Fibroblast of skin of right biceps (primary cell): ENCODE measurements at places on chromosomes 5 and 9.

- peak; percentile 22 for DNase-seq
Measured at GRCh38 chr5:95375591-95375990, 15.6 kb upstream of the FAM81B start.

DNA sequence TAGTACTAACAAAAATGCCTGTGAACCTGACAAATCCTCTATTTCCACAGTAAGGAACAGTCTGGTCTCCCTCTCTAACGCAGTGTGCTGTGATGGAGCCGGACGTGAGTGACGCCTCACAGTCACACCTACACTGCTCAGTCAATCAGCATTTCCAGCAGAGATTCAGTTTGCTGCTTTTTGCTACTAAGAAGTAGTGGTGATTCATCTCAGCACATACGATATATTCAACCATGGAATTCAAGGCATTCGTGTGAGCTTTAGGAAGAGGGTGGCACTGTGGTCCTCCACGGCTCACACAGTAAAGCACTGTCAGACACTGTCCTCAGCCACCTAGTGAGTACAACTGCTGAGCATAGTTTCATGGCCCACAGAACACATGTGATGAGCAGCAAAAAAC is 70.9 kb downstream of the SETX start:
- peak; percentile 63 for DNase-seq

GRCh38 chr5:131536211-131536826 is 98.7 kb downstream of the RAPGEF6 start:
- DNase-seq: peak; percentile 53

- no peak for DNase-seq
Measured at GRCh38 chr5:41122459-41122858, 51.3 kb upstream of the MROH2B start.

DNA sequence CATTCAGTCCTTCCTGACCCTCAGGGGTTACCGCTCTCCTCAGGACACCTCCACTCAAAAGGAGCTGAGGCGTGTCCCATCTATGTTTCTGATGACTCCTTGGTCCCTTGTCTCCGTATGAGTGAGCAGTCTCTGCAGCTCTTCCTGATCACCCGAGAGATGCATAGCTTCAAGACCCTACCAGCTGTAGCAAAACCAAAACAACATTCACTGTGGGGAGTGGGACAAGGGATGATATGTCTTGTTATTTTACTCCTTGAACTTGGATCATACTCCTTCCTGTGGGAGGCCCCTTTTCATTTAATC is 14.4 kb downstream of the GLDC start:
- no peak for DNase-seq

DNA sequence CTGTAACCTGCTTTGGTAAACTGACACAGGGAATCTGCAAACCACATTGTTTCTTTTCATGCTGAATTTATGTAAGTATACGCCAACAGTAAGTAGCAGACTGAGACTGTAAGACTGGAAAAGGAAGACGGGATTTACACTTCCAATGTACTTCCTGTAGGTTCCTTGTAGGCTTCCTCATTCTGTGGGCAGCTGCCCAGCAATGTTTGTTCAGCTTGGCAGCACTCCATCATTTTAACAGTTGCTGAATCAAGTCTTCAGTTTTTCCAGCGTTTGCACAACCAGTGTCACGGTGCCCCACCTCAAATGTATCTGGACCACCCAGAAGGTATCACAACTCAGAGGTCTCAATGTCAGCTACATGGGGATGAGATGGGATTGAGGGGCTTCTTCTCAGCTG is 232.6 kb downstream of the PRDM9 start:
- no peak for DNase-seq

DNA sequence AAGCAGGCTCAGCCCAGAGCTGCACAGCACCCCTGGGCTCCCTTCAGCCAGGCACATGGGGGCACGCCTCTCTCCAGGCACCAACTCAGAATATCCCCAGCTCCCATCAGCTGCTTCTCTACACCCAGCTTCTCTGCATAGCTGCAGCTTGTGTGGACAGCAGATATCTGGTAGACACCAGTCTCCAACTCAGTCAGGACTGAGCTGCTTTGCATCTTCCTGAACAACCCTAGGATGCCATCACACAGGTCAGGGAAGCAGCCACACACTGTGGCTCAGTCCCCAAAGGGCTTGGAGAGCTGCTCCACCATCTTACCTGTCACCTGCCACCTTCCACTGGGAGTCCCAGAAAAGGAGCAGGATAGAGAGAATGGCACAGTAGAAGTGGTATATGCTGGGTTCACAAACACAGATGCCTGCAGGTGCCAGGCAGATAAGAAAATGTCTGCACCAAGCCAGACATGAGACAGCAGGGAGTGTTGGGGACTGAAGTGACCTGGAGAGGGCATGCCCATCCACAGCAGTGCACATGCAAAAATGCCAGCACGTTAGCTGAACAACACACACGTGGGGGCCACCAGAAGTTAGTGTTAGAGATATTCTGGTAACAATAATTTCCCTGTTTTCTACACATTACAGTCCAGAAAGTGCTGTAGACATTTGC is 42.0 kb downstream of the THBS4 start:
- no peak for DNase-seq

DNA sequence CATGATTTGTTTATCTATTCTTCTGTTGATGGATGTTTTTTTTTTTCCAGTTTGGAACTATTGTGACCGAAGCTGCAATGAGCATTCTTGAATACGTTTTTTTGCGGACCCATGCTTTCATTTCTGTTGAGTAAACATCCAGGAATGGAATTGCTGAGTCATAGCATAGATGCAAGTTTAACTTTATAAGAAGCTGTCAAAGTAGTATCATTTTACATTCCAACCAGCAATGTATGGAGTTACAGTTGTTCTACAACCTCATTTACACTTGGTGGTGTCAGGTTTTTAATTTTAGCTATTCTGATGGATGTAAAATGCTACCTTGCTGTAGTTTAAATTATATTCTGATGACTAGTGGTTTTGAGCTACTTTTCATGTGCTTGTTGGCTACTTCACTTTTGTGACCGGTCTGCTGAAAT is 49.0 kb downstream of the NPR3 start:
- DNase-seq: peak; percentile 90

GRCh38 chr9:116476002-116476401 is 211.1 kb upstream of the TRIM32 start:
- no peak for DNase-seq

- DNase-seq: peak; percentile 14
Measured at GRCh38 chr5:139335811-139336210, 5.8 kb upstream of the PAIP2 start.

DNA sequence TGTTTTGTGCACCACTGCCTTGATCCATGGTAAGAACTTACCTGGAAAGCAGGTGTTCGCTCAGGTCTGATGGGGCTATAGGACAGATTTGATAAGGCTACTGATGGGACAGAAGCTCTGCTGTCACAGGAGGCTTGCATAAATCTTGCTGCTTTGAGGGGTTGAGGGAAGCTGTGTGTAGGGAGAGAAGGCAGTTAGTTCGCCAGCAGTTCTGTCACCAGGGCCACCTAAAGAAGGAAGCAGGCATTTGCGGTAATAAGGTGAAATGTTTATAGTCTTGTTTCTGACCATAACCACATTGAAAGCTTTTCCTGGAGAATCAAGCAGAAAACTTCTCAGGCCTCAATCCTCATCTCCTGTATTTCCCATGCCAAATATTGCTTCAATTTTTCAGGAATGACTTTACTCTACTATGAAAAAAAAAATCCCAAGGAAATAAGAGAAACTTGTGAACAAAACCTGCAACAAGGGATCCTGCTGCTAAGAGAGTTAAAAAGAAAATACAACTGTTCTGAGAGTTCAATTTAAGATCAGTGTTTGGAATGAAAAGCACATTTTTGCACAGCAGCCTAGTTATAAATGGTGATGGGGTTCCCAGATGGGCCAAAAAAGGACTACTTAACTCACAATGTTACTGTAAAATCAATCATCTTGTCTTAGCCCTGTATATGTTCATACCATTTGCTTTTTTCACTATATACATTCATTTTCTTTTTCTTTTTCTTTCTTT is 122.0 kb upstream of the RANBP3L start:
- peak; percentile 10 for DNase-seq

DNA sequence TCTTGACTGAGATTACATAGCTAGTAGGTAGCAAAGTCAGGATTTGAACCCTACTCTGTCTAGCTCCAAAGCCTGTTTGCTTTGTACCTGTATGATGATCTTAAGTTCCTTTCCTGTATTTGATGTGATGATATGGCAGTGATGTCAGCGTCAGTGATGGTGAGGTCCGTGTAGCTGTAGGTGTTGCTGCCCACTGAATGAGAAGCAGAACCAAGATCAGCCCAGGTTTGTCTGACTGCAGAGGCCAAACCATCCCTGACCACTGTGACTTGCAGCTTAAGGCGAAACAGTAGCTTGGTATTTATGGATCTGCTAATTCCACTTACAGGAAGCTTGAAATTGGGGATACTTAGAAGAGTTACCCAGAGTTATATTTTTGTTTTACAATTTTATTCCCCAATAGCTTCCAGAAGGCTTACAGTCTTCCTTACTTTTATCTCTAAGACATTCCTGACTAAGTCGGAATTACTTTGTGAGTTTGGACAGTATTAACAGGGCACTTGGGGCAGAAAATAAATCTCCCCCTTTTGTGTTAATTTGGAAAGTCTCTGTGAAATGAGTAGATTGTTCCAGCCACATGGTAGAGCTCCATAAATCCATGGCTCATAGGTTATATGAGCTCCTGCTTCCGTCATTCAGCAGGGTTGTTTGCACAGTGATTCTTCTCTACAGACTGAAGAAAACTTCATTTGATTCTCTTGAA is 273.4 kb downstream of the NR3C1 start:
- no peak for DNase-seq

GRCh38 chr5:141605523-141606277 is 13.1 kb downstream of the DIAPH1 start:
- peak; percentile 49 for DNase-seq

GRCh38 chr5:110956913-110957813 is 114.3 kb upstream of the TSLP start:
- no peak for DNase-seq

DNA sequence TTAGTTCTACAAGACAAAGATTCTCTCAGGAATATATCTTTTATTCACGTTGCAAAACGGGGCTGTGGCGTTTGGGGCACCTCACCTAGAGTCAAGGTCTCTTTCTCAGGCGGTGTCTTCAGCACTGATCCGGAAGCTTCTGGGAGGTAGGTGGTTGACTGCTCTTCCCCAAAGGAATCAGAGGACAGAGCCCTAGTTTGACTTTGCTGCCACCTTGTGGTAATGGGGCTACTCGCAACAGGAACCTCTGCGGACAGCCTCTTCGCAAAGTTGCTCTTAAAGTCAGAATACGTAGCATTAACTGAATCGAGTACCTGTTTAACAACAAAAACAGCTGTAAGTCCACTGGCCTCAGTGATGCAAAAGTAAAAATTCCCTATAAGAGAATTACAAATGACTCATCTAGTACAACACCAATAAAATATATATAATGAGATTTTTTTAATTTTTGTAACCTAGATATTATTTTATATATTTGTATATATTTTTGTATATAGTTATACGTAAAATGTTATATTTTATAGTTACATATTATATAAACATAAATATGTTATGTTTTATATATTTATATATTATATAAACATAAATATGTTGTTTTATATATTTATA is 13.3 kb upstream of the GPX8 start:
- peak; percentile 79 for DNase-seq

DNA sequence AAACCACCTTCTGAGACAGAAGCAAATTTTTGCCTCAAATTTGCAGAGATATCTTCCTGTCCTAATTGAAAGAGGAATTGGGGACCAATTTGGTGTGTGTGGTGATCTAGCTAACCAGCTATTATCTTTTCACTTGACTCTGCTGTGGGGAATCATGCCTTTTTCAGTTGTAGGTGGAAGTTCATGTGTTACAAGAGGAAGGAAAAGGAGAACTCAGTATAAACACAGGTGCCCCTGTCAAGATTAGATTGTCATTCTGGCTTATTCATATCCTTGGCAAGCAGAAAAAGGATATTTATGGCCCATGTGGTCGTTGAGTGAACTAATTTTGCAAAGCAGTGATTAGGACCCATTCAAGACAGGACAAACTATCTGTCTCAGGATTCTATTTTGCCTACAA is 336.8 kb upstream of the SLC30A5 start:
- no peak for DNase-seq

DNA sequence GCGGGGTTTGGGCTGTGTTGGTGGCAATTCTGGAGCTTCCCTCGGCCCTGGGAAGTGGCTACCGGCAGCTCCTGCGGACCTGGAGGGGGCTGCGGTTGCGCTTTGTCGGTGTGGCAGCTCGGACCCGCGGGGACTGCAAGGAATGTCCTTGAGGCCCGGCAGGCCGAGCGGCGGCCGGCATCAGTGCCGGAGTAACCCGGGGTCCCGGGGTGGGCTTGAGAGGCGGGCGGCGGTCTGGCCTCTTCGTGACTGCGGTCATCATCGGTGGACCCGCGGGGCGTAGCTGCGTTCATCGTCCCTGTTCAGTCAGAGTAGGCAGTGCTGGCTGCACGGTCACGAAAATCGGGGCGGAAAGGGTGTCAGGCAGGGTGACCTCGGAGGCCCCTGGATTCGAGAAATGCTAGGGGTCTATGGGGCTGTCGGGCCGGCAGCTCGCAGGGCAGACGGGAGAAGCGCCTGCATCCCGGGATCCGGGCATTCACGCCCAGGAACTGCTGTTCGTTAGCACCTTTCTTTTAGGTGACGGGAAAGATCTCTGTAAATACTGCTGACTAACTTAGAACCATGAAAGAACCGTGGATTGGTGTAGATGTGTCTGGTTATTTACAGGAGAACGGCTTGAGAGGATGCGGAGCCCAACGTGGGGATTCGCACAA is 474 bp downstream of the HMGCR start:
- peak; percentile 6 for DNase-seq

- DNase-seq: no peak
Measured at GRCh38 chr5:166551384-166551783, 1740.1 kb upstream of the WWC1 start.

- DNase-seq: no peak
Measured at GRCh38 chr5:132622608-132623007, 35.4 kb upstream of the IL13 start.

DNA sequence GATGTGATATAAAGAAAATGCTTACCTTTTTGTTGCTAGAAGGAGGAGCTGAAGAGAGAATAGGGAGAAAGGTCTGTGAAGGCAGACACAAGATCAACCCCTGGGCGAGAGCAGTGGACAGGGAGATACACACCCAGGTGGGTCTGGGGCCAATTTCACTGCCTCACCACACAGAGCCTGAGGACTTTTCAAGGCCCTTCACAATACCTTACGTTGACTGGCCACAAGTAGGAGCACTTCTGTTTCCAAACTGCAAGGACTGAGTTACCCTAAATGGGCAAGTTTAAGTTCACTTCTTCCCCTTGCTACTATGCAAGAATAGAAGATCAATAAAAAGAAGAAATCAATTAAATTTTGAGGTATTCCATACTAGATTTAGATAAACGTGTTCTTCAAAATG is 174.5 kb upstream of the SLC12A2 start:
- DNase-seq: peak; percentile 35

DNA sequence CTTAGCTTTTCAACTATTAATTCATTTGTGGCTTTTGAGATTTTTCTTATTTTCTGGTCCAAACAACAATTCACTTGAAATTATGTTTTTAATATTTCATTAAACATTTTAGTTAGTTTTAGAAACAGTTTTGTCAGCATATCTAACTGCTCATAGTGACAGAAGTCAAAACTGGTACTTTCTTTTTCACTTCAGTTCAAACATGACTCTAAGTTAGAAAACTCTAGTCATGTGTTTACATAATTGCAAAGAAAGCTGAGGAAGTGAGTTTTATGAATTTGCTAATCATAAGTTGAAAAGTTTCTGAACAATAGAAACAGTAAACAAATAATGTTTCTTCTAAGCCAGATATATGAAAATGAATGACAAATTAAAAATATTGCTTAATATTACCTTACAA is 1931.0 kb downstream of the EFNA5 start:
- DNase-seq: no peak

- no peak for DNase-seq
Measured at GRCh38 chr9:75112789-75113188, 24.5 kb downstream of the OSTF1 start.
